ENCODE measurements at places on chromosomes 16 and 17. TPM values are rescaled to one million over a fixed set of nuclear protein-coding genes. Genes with fewer than 3 reads are reported as not detected.

MYCBPAP gene
- total RNA-seq, result 3.5 TPM

DNA sequence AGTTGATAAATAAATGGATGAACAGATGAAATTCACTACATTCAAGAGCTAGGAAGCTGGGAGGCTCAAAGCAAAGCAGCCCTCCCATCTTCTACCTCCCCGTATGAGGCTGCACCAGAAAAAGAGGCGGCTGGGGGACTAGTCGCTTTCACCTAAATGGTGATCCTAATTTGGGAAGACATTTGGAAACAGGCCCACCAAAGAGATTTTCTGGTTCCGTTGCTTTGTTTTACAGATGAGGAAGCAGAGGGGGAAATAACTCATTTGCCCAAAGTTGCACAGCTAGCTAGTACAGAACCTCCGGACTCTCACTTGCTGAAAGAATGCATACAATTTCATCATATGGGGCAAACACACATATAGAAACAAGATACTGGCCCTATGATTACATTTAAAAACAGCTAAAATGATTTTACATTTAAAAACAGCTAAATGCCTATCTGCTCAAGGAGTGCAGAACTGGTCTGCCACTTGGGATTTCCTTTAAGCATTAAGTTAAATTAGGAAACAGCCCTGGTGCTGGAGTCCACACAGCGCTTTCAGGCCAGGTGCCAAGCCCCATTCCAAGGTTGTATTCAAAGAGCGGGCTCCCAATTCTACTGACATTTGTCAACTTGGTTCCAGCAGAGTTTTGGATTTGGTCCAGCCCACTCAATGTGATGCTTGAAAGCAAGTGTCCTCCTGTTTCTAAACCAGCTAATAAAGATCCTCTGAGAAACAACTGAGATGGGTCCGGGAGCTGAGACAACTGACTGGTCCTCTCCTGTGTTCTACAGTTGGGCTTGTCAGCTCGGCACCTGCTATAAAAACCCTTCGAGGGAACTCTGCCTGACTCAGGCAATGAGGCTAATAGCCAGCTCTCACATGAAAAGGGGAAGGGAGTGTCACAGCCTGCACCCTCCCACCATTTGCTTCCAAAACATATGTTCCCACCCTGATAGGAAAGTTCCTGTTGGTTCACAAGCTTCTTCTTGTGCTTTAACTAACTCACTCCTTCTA, 11.7 kb downstream of the ERN1 start:
- H3K4me1 ChIP-seq, result peaks cover 16% of the 10 kb centered on the region
- no peak for DNase-seq
- H3K27me3 ChIP-seq, result no peaks in the 10 kb centered on the region
- H3K4me3 ChIP-seq, result no peak overlapping the region
- H3K36me3 ChIP-seq, result peaks cover 15% of the 10 kb centered on the region

DNA sequence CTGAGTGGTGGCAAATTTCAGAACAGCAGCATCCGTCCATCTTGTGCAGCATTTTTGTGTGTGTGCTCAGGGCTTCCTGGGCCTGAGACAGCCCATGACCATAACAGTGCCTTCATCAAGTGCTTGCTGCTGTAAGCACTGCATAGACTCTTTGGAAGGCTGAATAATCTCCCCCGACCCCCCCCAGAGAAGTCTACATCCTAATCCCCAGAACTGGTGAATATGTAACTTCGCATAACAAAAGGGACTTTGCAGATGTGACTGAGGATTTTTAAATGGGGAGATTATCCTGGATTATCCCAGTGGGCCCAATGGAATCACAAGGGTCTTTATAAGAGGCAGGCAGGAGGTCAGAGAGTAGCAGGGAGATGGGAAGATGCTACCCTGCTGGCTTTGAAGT, 50.6 kb downstream of the TMC5 start:
- H3K36me3 ChIP-seq, result peaks cover 13% of the 10 kb centered on the region
- peaks cover 7% of the 10 kb centered on the region for H3K4me1 ChIP-seq
- no peaks in the 10 kb centered on the region for H3K27me3 ChIP-seq
- no peak overlapping the region for H3K4me3 ChIP-seq
- DNase-seq, result no peak

KRTAP9-2 gene
- not detected for total RNA-seq

Measured in progenitor cell of endocrine pancreas (in vitro differentiated cells).